Foreskin keratinocyte (primary cell): ENCODE measurements at places on chromosomes 7 and 10. TPM values are rescaled to one million over a fixed set of nuclear protein-coding genes. Genes with fewer than 3 reads are reported as not detected.

Gene ARID5B
- total RNA-seq: 11.0 and 12.2 TPM in 2 replicates

Gene PLAC9
- total RNA-seq: not detected in 2 replicates

Gene CHN2
- total RNA-seq: 0.10 and 0.99 TPM in 2 replicates

Gene LRRD1
- 0.04 TPM in 1 of 2 replicates, not detected in the other for total RNA-seq

Gene LIPJ
- total RNA-seq: not detected in 2 replicates

Gene NME8
- not detected in 2 replicates for total RNA-seq

Gene AKR1B1
- 82.0 and 89.5 TPM in 2 replicates for total RNA-seq

Gene PVRIG
- not detected in 2 replicates for total RNA-seq

Gene MEPCE
- 27.6 and 34.1 TPM in 2 replicates for total RNA-seq

Gene TWIST1
- 0.28 and 0.31 TPM in 2 replicates for total RNA-seq

Gene HTR5A
- total RNA-seq: not detected in 2 replicates

Gene PITX3
- total RNA-seq: not detected in 2 replicates

Gene ING3
- total RNA-seq: 9.9 and 10.7 TPM in 2 replicates

Gene STYXL1
- total RNA-seq: 37.8 and 51.5 TPM in 2 replicates

Gene AQP1
- not detected in 2 replicates for total RNA-seq
